Hematopoietic multipotent progenitor cell treated with erythropoietin and hydrocortisone succinate and interleukin-3 and kit ligand, for 15 days (in vitro differentiated cells): ENCODE measurements at places on chromosomes 6 and 20.
A peak's percentile ranks its signal among the peaks of the same experiment; 100 is the strongest.

GRCh38 chr6:110390404-110390803 lies 25.0 kb downstream of the DDO start:
- DNase-seq: no peak

GRCh38 chr20:63343460-63344445 lies 17.4 kb downstream of the CHRNA4 start:
- DNase-seq: no peak

GRCh38 chr6:128307671-128308070 lies 212.7 kb downstream of the PTPRK start:
- no peak for DNase-seq

GRCh38 chr6:164023535-164023934 lies 609.0 kb downstream of the QKI start:
- DNase-seq: no peak

- no peak for DNase-seq
These were observed 74.9 kb upstream of the TOX2 start for GRCh38 chr20:43839793-43840199.

- DNase-seq: no peak
These were observed 182.0 kb downstream of the GPX5 start for GRCh38 chr6:28707387-28708282.

DNA sequence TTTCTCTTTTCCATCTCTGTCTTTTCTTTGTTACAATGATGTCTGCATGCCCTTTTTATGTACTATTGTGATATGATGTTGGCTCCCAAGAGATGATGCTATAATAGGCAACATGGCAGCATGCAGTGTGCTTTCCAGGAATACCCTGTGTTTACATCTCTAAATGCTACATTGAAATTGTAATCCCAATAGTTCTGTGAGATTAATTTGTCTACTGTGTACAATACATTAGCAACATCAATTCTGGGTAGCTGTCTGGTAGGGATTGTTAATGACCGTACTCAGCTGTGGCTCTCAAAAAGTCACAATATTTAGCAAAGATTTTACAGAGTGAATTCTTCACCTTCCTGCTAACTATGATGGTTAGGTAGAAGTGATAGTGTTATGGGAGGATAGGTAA lies 225.6 kb upstream of the MMS22L start:
- no peak for DNase-seq

DNA sequence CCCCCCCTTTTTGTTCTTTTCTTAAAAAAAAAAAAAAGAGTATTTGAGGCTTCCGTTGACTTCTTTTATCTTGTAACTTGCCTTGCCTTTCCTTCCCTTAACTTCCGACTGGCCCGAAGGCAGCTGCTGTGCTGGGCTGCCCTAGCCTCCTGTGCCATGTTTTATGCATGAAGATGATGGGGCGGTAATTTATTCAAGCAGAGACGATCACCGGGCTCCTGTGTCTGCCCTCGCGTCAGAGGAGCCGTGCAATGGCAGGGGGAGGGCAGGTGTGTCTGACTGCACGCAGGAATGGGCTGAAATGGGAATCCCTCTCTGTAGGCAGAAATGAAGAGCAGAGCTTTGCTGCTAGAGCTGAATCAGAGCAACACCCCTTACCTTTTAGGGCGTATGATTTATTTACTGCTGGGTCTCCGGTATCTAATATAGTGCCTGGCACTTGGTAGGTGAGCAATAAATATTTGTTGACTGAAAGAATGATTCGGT lies 106.3 kb upstream of the RIPOR2 start:
- DNase-seq: peak; percentile 33

DNA sequence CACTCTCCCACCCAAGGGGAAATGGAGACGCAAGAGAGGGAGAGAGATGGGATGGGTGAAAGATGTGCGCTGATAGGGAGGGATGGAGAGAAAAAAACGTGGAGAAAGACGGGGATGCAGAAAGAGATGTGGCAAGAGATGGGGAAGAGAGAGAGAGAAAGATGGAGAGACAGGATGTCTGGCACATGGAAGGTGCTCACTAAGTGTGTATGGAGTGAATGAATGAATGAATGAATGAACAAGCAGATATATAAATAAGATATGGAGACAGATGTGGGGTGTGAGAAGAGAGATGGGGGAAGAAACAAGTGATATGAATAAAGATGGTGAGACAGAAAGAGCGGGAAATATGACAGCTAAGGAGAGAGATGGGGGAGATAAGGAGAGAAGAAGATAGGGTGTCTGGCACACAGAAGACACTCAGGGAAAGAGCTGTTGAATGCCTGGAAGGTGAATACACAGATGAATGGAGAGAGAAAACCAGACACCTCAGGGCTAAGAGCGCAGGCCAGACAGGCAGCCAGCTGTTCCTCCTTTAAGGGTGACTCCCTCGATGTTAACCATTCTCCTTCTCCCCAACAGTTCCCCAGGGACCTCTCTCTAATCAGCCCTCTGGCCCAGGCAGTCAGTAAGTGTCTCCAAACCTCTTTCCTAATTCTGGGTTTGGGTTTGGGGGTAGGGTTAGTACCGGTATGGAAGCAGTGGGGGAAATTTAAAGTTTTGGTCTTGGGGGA lies 754 bp downstream of the TNF start:
- no peak for DNase-seq

- DNase-seq: no peak
These were observed 77.8 kb downstream of the RREB1 start for GRCh38 chr6:7185561-7185960.

DNA sequence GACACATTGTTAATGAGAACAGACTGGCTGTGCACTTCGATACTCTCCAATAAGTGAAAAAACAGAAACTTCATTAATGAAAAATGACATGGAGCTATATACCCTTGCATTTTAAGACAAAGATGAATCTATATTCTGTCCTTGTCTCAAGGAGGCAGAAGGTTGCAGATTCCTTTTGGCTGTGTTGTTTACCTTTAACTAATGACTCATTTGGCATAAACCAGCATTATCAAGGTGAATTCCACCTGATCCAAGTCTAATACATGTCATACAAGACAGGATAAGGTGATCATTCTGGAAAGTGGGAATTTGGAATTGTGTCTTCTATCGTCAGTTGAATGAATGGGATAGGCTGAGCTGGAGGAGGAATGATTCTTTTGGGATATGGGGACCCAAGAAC lies 192.9 kb downstream of the PLCB4 start:
- no peak for DNase-seq

DNA sequence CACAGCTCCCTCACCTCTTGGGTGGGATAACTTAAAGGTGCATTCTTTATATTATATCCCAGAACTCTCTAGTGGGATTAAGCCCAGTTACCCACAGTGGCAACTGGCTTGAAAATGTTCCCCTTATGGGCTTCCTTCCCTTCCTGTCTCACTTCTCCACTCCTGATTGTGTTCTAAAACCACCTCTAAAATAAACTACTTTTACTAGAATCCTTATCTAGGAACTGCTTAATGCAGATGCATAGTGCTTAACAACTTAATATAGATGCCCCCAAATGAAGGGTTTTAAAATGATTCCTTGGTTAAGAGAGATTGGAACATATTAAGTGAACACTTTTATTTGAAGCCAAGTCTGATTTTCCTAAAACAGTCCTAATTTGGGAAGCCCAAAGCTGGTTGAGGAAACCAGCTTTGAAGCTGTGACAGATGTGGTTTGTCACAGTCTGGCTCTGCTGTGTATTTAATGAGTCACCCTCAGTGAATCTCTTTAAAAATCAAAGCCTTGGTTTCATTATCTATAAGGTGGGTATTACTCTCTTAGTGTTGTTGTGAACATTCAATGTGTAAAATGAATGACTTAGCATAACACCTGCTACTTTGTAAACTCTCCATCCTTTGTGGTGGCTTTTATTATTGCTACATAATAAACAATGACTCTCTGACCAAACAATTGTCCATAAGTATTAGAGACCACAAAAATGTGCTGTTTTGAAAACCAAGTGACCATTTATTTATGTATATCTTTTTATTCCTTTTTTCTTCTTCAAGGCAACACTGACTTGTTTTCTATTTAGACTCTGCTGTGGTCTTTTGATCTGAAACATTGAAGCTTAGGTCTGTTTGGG lies 24.4 kb downstream of the PLCB1 start:
- no peak for DNase-seq

DNA sequence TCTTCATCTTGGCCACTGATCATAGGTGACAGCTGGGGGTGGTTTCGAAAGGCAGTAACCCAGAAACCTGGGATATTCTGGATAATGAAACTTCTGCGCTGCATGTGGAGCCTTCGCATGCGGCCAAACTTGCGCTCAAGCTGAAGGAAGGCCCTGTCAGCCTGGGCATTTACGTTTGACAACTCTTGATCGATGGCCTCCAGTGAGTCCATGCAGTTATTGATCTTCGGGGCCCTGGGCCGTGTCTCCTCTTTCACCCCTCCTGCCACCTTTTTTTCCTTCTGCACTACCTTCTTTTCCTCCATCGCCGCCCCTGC lies 729 bp downstream of the TSPYL4 start:
- no peak for DNase-seq

DNA sequence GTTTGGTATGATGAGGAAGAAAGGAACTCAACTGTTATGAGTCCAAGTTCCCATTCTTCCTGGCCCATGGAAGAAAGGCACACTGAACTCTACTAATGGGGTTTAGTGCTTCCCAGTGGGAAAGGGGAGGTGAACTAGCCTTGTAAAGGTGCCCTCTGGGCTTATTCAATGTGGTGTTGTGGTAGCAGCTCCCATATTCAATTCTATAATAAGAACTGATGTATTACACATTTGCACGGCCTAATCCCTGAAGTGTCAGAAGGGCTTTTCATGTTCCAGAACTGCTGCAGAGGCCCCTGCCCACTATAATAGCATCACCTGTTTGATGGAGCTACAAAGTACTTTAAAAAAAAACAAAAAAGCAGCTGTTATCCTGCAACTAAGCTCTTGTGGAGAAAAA lies 17.1 kb downstream of the PRKN start:
- DNase-seq: no peak

DNA sequence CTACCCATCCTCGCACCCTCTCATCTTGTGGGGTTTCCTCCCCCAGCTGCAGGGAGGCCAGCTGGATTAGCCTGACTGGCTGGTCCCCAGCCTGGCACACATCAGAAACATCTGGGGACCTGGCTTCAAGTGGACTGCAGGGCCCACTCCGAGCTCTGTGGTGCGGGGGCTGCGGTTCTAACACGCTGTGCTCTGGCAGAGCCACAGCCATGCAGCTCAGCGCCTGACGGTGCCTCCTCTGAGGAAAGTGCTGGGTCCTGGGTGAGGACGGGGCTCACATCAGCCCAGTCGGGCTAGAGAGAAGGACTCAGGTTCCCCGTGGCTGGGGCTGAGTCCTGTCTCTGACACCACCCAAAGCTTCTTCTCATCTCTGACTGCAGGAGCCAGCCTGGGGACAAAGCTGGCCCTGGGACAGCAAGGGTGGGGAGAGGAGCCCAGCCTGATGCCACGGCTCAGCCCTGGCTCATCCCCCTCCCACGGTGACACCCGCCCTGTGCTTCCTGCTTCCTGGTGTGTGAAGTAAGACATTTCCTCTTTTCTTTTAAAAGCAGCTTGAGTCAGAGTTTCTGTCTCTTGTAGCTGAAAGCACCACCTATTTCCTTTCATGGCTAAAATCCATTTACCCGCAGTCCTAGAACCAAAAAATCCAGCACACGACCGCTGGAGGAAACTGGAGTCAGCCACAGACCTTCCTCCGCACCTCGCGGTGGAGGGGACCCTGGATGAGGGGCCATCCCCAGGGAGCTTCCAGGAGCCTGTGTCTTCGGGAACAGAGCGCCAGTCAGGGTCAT lies 127.4 kb upstream of the AFDN start:
- DNase-seq: no peak

- DNase-seq: no peak
These were observed 142.7 kb upstream of the SULF2 start for GRCh38 chr20:47927944-47928343.

- DNase-seq: no peak
These were observed 8.9 kb downstream of the PERP start for GRCh38 chr6:138098306-138098705.

DNA sequence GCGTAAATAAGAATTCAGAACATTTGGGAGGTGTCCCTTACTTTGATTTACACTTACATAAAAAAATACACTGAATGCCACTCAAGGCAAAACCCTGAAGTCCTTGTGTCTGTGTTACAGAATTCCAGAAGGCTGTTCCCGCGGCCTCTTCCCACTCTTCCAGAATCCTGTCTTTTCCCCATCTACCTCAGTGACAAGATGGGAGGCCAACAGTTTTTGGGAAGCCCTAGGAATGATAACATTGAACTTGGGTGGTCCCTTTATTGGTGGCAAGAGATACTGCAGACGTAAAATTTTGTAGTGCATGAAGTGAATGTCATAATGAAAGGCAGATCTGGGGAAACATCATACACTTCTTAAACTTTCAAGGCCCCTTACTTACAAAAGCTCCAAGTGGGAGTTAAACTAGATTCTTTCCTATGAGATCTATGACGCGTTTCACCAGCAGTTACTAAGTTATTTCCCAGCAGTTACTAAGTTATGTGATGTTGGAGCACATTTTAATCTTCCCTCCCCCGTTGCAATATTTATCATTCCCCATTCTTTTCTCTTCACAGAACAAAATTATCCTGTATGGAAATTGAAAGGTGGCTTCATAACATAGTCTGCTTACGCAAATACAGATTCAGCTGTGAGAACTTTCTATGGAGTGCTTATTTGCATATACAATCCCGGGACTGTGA lies 79.5 kb downstream of the BCAS1 start:
- DNase-seq: no peak

GRCh38 chr6:45886776-45887175 lies 128.9 kb downstream of the CLIC5 start:
- DNase-seq: no peak

DNA sequence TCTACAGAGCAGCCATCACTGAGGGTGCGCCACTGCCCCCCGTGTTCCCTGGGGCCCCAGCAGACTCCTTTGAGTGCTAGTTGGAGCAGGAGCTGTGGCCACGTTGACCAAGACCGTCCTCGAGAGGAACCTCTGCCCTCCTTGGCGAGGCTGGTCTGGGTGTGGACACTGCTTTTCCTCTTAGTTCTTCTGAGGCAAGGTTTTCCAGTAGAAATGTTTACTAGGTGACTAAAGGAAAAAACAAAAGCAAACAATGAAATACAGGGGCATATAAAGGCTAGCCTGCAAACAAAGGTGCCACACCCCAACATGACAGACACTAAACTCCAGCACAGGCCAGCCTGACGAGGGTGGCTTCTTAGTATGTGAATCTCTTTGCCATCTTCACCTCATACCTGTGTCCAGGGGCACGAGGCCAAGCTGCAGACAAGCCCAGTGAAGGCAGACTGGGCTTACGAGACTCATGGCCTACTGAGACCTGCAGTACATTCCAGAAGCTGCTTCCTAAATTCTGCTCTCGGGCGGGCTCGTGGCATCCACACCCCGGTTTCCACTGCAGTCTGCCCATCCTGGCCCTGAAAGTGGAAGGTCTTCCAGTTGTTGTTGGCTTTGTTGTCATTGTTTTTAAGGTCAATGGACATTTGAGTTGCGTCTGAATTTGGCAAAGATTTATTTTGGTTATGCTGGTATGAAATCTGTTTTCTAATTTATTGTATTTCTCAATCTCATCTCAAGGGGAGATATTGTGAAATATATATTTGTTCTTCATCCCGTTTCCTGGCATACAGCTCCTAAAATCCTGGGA lies 39.2 kb downstream of the FAM50B start:
- DNase-seq: no peak
